ENCODE measurements at places on chromosomes 6 and 20.
A peak's percentile ranks its signal among the peaks of the same experiment; 100 is the strongest.

- DNase-seq = no peak
These were observed 97.4 kb downstream of the EPB41L2 start for GRCh38 chr6:130965656-130966055.

DNA sequence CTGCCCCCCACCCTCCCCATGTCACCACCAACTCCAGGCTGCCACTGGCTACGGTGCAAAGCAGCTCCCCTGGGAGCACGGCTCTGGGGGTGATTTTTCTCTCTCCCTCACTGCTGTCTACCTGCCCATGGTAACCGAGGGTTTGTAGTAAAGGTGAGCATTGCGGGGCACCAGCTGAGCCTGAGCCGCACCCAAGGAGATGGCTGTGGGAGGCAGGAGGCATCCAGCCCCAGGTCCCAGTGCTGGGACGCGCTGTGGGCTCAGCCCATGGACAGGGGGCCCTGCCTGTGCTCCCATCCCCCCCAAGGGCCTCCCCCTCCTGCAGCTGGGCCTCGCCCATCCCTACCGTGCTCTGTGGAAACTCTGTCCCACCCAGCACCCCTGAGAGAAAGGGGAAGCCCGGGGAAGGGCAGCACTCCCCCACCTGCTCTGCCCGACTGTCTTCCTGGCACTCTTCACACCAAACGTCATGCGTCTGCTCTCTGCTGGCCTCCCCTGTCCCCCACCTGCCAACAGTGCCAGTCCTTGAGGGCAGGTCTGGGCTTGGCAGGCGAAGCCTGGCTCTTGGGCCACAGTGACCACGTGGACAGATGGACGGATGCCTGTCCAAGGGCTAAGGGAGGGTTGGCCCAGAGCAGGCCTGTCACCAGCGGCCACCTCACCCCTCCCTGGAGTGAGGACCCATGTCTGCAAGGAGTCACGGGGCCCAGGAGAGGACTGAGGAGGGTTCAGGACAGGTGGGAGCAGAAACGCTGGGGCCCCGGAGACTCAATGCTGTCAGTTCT lies 3.8 kb upstream of the CHRNA4 start:
- DNase-seq = no peak

DNA sequence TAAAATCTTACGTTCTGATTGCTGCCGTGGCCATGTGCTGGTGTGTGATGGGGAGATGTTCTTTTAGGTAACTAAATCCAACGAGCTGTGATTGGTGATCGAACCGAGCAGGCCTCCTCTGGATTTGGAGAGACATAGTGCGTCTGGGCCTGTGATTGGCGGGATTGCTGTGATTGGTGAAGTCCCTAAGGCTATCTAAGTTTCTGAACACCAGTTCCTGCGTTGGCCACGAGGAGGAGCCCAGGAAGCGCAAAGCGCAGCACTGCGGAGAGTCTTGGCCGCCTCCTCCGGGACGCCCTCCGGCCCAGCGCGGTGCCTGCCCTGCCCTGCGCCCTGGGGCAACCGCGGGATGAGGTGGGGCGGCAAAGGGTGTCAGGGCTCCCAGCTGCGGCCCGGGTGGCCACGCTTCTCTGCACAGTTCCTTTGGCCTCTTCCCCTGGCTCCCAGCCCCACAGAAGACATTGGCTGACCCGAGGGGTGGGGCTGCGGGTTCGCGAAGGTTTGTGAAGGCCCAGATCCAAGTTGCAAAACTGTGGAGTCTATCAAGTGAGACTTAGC lies 33.0 kb downstream of the HNF4A start:
- DNase-seq = peak; percentile 91

GRCh38 chr20:38252292-38253288 lies 7.9 kb downstream of the KIAA1755 start:
- DNase-seq = no peak

DNA sequence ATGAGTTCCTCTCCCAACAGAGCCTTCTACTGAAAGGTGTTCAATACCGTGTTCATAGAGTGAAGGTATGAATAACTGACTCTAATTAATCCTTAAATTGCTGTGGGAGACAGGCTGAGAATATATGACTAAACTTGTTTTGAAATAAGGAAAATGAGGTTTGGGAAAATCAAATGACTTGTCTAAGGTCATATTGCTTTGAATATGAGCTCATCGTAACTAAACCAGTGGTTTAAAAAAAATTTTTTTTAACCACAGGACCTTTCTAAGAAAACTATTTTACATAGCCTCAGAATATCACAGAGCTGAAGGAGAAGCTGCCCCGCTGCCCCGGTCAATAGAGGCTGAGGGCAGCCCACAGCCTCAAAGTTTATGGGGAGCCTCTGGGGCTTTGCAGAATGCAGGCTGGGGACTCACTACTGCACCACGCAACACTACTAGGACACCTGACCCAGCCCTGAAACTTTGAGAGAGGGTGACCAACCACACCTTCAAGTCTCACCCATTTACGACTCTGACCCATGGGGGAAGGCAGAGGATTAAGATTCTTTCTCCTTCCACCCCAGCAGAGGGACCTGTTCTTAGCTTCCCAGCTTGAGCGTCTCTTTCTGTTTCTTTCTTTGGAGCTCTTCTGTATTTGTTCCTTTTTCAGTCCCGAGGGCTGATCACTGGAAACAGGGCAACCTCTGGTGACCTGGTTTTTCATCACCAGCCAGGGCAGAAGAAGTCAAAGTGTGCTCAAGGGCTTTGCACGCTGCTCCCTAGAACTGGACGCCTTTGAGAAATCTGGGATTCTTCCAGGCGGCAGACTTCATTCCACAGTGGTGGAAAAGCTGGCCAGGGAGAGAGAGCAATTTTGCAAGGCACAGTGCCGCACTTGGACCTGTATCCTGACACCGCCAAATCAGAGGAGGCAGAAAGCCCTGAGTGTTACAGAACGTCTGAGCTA lies 220.2 kb downstream of the ATXN1 start:
- no peak for DNase-seq

DNA sequence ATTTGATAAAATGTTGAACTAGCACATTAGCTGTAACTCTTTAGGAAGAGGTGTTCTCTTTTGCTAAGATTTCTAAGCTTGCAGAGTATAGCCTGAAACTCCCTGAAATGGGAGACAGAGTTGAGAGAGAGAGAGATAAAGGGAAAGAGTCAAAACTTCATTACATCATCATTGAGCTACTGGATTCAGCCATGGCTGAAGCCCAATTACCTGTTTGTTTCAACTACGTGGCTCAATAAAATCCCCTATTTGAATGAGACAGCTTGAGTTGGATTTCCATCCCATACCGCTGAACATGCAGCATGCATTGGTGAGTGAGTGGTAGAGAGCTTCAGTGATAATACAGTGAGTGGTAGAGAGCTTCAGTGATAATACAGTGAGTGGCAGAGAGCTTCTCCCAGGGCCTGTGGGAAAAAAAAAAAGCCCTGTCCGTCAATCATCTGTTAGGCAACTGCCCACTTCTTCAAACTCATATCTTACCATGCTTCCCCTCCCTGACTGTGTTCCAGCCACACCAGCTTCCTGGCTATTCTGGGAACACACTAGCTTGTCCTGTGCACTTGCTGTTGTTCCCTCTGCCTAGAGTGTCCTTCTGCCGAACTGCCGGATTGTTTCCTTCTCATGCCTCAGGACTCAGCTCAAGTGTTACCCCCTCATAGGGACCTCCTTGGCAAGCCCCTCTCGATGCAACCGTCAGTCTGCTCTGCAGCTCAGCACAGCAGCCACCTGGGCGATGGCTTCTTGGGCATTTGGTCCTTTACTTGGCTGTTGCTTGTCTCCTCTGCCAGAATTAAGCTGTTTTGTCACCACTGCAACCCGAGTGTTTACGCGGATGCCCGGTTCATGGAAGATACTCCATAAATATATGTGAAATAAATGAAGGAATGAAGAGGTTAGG lies 91.3 kb upstream of the EYA2 start:
- DNase-seq = no peak

DNA sequence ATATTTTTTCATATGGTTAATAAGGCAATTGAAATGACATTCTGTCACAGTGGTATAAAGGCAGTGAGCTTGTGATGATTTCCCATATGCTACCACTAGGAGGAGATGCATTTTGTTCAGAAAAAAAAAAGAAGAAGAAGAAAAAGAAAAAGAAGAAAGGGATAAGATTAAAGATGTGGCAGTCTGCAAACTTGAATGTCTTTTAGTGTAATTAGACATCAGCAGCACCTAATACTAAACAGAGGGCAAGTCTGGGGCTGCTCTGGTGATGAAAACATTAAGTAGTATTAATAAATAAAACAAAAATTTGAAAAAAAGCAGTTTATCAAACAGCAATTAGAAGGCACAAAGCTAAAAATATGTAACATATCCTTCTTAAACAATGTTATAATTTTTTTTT lies 95.4 kb upstream of the DEFB112 start:
- DNase-seq = peak; percentile 39

- peak; percentile 21 for DNase-seq
These were observed 1.7 kb downstream of the C20orf204 start for GRCh38 chr20:64037498-64038213.

DNA sequence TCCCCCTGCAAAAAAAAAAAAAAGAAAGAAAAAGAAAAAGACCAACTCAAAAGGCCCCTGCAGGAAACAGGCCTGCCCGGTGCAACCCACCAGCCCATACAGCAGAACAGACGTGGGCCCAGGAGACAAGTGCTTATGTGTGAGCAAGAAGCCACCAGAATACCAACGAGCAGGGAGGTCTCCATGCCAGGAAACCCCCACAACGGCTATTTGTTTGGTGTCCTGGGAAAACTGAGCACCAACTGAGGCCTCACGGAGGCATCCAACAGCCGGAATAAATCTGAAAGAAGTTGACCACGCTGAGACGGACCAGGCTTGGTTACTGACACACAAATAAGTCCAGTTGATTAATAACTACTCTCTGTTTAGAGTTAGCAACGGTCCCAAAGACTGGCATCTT lies 29.7 kb downstream of the PTPRT start:
- DNase-seq = no peak

DNA sequence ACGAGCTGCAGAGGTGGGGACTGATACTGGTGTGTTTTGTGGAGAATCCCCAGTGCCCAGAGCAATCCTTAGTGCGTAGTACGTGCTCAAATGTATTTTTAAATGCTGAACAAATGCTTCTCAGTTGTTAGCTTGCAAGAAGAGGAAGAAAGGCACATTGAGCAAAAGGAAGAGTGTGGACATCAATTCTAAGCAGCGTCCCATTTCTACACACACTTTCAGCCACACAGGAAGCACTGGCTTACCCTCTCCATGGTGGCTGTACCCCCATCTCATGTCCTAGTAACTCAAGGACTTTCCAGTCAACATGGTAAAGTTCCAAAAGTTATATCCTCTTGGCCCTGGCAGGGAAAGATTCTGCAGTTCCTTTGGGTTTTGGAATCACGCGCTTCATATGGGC lies 98.8 kb upstream of the NXT1 start:
- DNase-seq = no peak

DNA sequence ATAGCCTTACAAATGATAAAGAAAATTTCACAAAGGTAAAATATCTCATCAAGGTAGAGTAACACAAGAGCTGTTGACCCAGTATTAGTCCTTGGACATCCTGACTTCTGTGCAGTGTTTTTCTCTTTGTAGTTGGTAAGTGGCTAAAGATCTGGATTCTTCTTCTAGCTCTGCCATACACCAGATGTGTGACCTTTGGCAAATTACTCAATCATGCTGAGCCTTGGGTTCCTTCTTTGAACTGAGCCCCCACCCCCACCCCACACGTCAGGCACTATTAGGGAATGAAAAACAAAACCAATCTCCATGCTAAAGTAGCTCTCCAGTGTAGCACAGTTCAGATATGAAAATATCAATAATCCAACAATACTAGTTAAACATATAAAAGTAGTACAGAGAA lies 15.1 kb upstream of the TRIM39 start:
- no peak for DNase-seq
